ENCODE measurements at places on chromosomes 6 and 20. TPM values are rescaled to one million over a fixed set of nuclear protein-coding genes. Genes with fewer than 3 reads are reported as not detected.

GLP1R gene
- not detected for polyA plus RNA-seq

PTPRK gene
- 0.74 TPM for polyA plus RNA-seq

NUP43 gene
- polyA plus RNA-seq, result 6.2 TPM

HMGN4 gene
- polyA plus RNA-seq, result 166 TPM

HSPA12B gene
- polyA plus RNA-seq, result not detected

PTCHD4 gene
- not detected for polyA plus RNA-seq

CALHM5 gene
- not detected for polyA plus RNA-seq

GMNN gene
- polyA plus RNA-seq, result 6.8 TPM

Measured in CD8-positive, alpha-beta memory T cell (primary cell).